Right atrium auricular region (tissue), 2 donors: ENCODE measurements at places on chromosomes 7 and 10.

- no peak overlapping the region for H3K27ac ChIP-seq
- no peak for DNase-seq
- no peaks in the 10 kb centered on the region for H3K4me1 ChIP-seq
- peaks cover 32% of the 10 kb centered on the region for H3K36me3 ChIP-seq
Observed at GRCh38 chr10:72563327-72563932, 62.4 kb downstream of the MICU1 start.

DNA sequence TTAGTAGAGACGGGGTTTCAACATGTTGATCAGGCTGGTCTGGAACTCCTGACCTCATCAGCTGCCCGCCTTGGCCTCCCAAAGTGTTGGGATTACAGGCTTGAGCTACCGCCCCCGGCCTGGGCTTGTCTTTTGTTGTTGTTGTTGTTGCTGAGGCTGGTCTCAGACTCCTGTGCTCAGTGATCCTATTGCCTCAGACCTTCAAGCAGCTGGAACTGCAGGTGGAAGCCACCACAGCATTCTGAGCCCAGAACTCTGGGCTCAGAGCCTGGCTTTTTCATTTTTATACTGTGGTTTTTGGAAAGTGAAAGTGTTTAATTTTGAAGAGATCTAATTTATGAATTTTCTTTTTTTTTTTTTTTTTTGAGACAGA is 16.2 kb upstream of the DNAJB6 start:
- H3K4me1 ChIP-seq, result no peaks in the 10 kb centered on the region
- H3K36me3 ChIP-seq, result no peaks in the 10 kb centered on the region
- H3K27ac ChIP-seq, result no peak overlapping the region
- no peak overlapping the region for H3K4me3 ChIP-seq
- no peak for DNase-seq

- no peaks in the 10 kb centered on the region for H3K27me3 ChIP-seq
- no peaks in the 10 kb centered on the region for H3K4me1 ChIP-seq
- no peak overlapping the region for H3K4me3 ChIP-seq
Observed at GRCh38 chr7:73685311-73685710, 1.9 kb downstream of the BUD23 start.

GRCh38 chr7:30241767-30242166 is 42.6 kb upstream of the ZNRF2 start:
- H3K27ac ChIP-seq, result no peak overlapping the region
- no peaks in the 10 kb centered on the region for H3K36me3 ChIP-seq
- H3K4me3 ChIP-seq, result no peak overlapping the region
- DNase-seq, result no peak
